Stimulated activated CD4-positive, alpha-beta T cell treated with anti-CD3 and anti-CD28 coated beads, Interleukin-1b, Interleukin-23, amount 100 ng/mL, for 24 hours (primary cell): ENCODE measurements at places on chromosomes 12 and 14.
A peak's percentile ranks its signal among the peaks of the same experiment; 100 is the strongest.

DNA sequence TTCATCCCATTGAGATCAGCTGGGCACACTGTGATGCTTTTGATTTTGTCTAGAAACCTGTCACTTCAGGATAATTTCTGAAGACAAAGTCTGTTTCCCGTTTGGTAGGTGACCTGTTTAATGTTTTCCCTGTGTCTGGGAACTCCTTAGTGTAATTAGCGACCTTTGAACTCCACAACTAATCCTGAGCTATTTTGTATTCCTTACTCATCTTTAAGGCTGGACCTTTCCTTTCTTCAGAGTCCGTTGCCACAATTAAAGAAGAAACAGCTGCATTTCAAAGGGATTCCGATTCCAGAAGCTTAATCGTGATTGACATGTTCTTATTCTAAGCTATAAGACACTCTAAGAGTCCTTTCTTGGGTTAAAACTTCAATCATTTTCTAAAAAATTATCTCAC is 22.0 kb downstream of the AP5M1 start:
- DNase-seq, result no peak

GRCh38 chr12:57454566-57455373 is at the start of gene INHBE:
Gene INHBE, plus strand, starts transcription at chr12:57455307. Its CDS starts 230 bp downstream, at chr12:57455537.
- DNase-seq, result no peak

DNA sequence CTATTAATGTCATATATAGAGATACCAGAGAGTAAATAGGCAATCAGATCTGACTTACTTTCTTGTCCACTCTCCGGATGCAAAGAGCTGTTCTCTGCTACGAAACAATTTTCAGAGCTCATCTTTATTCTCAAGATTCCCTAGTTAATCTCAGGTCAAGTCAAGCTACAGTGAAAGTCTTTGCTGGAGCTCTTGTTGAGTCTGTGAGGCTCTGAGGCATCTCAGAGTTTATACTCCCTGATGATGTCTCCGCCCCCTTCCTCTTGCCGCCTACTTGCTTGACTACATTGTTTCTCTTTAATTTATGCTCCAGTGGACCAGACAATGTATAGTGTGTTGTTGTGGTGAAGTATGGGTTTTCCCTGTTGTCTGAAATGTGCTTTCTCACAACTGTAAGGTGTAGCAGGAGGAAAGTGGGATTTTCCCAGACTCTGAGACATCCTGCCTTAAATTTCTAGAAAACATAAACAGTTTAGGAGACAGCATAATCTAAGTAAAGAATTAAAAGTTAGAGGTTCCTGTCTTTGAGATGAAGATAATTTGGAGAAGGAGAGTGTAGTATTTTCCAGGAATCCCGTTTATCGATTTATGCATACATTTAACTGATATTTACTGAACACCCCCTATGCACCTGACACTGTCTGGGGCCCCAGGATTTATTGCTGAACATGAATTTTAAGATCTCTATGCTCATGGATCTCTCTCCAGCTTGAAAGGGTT is at the start of gene CD69:
TSS of gene CD69 (minus strand) at position 203 of the 720 bp plus-strand sequence. CDS start at position 122, 81 bp downstream.
- peak; percentile 73 for DNase-seq

DNA sequence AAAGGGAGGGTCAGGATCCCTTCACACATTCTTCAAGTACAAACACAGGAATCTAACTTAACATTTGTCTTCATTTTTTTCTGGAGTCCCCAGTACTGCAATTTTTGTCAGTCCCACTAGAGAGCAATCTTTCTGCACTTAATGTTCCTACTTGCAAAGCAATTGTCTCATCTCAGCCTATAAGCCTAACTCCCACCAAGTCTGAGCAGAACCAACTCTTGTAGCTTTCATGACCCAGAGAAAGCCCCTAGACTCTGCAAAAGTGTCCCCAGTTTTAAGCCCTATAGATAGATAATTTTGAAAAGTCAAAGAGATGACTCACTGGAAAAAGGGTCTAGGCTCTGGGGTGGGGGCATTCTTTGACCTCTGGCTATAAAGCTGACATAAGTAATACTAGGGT is 1.8 kb upstream of the ZBTB39 start:
- DNase-seq, result no peak

DNA sequence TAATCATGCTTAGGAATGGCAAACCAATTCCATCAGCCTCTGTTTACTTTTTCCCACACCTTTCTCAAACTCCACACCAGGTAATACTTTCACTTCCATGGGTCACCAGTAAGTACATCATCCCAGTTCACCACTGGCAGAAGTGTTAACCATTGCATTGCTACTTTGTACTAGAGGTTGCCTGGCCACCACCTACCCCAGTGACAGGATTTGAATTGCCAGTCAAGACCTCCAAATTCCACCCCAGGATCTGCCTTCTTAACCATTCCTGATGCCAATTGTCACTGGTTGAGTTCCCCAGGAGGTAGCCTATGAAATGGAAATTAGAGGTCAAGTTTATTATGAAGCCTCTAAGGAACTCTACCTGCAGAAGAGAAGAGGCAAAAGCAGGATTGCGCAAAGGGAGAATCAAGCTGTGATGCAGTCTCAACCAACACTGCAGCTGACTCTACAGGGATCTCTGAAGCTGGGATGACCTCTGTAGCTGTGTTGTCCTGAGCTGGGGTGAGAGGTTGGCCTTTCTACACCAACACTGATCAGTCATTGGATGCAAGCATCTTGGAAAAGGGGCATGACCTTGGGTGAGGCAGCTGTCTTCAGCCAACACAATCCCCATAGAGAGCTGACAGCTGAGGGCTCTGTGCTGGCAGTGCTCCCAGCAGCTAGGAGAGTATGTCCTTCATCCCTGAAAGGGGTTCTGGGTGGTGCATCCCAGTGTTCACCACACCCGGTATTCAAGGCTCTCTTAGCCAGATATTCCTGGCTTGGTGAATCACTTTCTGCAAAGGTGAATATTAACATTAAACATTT is 37.0 kb upstream of the HMGA2 start:
- DNase-seq, result no peak

DNA sequence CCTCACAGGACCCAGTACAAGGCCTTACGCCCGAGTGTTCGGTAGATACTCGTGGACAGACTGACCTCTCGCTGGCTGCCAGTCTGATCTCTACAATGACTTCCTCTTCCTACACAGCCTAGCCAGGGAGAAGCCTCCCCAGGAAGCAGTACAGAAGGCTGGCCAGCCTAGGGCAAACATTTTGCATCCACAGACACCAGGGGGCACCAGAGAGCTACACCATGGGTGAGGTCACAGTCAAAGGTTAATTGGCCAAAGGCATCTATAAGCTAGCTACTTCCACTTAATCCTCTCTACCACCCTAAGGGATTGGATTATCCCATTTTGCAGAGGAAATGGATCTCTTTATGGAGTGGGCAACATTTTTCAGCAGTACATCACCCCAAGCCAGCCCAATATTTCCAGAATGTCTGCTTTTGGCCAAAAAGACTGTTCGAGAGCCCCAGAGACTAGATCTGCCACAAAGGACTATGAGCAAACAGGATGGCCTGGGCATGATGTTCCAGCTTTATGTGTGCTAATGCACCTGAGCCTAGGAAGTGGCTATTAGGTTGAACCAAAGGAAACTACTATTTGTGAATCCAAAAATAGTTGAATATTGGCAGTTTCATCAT is 14.6 kb upstream of the PNMA1 start:
- peak; percentile 94 for DNase-seq

- DNase-seq, result no peak
Observed at GRCh38 chr12:39905152-39905551, 200.7 kb downstream of the SLC2A13 start.

GRCh38 chr12:96985515-96986362 is 78.7 kb downstream of the NEDD1 start:
- DNase-seq, result peak; percentile 2

DNA sequence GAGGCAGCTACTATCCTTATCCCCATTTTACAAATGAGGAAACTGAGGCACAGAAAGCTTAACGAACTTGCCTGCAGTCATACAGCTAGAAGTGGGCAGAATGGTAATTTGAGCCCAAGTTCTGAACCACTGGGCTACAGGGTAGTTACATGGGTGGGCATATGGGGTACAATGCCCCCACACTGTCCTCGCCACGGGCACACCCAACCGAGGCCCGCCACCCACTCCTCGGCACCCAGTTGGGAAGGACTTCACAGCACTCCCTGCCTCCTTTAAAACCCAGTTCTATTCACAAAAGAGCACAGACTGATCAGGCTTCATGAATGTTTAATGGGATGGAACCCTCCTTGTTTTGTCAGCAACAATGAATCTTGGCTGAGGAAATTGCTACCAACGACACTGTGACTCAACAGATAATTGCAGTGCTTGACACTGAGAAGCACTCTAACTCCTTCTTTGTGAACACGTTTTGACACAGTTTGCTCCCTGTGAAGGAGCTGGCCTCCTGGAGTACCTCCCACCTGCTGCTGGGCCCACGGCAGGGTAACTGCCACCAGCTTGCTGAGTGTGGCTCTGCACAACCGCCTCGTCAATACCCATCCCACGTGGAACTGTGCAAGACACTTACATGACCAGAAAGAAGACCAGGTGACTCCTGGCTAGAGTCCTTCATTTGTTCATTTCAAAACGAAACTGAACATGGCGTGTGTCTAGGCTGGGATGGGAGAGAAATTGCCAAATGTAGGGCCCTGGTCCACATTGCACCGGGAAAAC is 63.5 kb downstream of the CLMN start:
- DNase-seq, result no peak

DNA sequence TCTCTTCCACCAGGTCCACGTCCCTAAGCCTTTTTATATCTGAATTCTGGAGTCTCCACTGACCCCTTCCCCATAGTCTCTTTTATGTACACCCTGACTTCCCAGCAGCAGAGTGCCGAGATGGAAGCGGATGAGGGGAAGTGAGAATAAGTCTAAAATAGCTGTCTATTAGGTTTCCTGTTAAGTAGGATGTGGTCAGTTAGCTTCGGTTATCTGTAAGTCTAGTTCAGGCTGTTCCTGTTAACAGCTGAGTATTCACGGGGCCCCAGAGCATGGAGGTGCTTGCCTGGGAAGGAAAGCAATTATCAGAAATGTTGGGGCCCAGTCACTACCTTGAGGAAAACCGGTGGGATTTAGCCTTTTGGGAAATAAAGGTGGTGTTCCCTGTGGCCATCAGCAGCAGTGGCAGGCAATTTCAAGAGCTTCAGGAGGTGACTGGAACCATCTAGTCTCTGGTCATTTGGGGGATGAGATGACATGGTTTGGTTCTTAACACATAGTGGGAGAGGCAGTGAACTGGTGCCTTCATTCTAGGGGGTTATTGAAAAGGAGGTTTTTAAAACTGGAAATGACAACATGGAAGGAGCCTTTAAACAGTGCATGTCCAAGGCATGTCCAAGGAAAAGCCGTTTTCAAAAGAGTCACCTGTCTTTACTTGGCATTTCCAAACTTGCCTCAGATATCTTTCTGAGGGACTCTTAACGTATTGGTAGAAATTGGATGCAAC is 21.8 kb downstream of the CHST11 start:
- no peak for DNase-seq

DNA sequence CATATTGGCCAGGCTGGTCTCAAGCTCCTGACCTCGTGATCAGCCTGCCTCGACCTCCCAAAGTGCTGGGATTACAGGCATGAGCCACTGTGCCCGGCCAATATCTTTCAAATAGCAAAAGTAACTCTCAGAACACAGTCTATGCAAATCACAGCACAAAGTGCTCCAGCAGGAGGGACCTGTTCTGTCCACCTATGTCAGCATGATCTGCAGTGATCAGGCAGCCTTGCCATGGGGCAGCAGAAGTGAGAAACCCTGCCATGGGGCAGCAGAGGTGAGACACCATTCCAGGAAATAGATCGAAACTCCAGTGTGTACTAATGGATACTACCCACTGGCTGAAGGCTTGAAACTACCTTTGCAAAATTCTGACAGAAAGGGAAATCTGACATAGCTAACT is 78.5 kb upstream of the EIF5 start:
- DNase-seq, result no peak

GRCh38 chr12:97466621-97467020 is 4.0 kb downstream of the RMST start:
- no peak for DNase-seq

DNA sequence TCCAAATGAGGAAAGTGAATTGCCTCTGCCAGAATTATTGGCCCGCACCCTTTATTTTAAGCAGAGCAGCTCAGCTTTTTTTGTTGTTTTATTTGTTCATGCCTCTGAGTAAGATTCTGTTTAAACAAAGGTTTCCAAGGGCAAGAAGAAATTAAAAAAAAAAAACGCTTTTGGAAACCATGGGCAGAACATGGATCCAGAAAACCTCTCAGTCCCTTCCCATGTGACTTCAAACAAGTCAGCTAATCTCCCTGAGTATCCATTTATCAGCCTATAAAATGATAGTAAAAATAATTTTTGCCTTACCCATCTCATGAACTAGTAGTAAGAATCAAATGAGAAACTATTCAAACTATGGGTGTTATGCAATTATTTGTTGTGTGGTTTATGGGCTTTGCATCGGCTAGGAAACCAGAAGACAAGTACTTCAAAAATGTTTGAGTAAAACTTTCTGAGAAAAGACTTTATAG is 27.6 kb downstream of the KITLG start:
- DNase-seq, result no peak

- DNase-seq, result no peak
Observed at GRCh38 chr12:632102-632696, 31.0 kb downstream of the NINJ2 start.

- DNase-seq, result no peak
Observed at GRCh38 chr12:26058818-26059217, 66.0 kb downstream of the BHLHE41 start.

DNA sequence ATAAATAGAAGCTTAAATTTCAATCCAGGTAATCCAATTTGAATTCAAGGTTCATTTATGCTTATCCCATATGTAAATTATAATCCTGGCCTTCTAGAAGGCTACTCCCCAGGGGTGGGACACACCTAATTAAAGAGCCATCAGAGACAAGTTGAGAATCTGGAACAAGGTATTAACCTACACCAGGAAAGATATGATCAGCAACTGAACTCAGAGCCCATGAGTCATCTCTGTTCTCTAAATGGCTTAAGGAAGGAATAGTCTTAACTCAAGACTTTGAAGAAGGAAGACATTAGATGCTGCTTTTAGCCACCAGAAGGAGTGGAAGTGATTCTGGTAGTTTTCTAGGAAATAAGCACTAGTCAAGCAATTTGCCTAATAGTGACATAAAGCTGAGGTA is 88.0 kb downstream of the KIF21A start:
- DNase-seq, result no peak

DNA sequence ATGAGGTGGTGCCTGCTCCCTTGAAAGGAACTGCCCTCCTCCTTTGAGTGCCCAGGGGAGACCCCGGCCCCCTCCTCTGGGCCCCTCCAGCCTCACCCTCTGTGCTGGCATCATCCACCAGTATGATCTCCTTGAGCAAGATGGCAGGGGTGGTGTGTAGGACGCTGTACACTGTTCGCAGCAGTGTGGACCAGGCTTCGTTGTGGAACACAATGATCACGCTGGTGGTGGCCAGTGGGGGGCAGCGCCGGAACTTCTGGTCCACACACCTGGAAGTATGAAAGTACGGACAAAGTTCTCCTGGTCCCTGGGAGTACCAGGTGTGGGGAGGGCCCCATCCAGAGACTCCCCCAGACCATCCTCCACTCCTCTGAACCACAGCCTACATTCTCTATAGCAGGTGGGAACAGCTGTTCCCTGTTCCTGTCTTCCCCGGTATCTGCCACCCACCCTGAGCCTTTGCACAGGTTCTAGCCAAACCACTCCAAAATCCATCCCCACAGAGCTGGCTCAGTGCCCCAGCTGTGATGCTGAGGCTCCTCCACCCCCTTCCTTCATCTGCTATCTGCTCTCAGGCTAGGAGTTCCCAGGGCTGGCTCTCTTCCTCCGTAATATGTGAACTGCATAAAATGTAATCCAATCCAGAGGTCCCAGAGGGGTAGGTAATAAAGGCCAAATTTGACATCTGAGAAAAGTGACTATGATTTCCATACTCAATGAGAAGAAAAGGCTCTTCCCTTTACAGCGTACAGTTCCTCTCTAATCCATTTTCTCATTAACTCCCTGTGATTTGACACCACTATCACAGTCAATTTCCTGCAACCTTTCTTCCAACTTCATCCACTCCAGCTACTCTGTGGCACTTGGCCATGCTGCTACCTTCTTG is 13.9 kb downstream of the GALNT6 start:
- no peak for DNase-seq
